MCF 10A (cell line): ENCODE measurements at places on chromosomes 4 and X. TPM values are rescaled to one million over a fixed set of nuclear protein-coding genes. Genes with fewer than 3 reads are reported as not detected.

AKAP14 gene
- total RNA-seq, result not detected in 2 replicates

GRID2 gene
- total RNA-seq, result not detected in 2 replicates

GPR143 gene
- 0.77 and 0.93 TPM in 2 replicates for total RNA-seq

C4orf50 gene
- not detected in 2 replicates for total RNA-seq

GRCh38 chr4:74444891-74445642 lies at the start of gene AREG:
Gene AREG (plus strand): TSS chr4:74445136. CDS start chr4:74445346, 210 bp downstream.
- H3K36me3 ChIP-seq, result peaks cover 55% of the 10 kb centered on the region
- peak; percentile 90 for DNase-seq
- H3K4me3 ChIP-seq, result peak within 1 kb of the TSS; percentile 95
- H3K4me1 ChIP-seq, result peaks cover 21% of the 10 kb centered on the region
- H3K27ac ChIP-seq, result peak within 1 kb of the TSS; percentile 37

- no peaks in the 10 kb centered on the region for H3K27me3 ChIP-seq
- H3K27ac ChIP-seq, result no peak overlapping the region
- no peak for DNase-seq
- peaks cover 20% of the 10 kb centered on the region for H3K36me3 ChIP-seq
- H3K4me3 ChIP-seq, result no peak overlapping the region
Measured at GRCh38 chr4:169098532-169098931, 88.5 kb upstream of the CBR4 start.

GRCh38 chr4:53490965-53491622 lies 100.2 kb downstream of the LNX1 start:
- no peaks in the 10 kb centered on the region for H3K36me3 ChIP-seq
- H3K4me3 ChIP-seq, result no peak overlapping the region
- H3K4me1 ChIP-seq, result no peaks in the 10 kb centered on the region
- peak; percentile 85 for DNase-seq

DNA sequence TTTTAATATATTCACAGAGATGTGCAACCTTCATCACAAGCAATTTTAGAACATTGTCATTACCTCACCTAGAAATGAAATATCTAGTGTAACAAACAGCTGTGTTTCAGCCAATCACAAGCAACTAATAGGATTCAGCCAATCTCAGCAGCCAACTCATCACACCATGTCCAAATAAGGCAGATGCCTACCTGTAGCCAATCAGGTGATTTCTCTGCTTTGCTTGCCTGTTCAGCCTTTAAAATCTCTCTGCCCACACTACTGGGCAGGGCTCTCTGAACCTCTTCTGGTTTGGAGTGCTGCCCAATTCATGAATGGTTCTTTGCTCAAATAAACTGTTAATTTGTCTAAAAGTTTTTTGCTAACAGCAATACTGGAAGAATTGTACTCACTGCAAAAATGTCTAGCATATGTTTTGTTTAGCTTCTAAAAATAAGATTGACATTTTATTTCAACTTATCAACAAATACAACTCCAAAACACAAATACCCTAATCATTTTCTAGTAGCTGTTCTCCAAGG lies 52.4 kb upstream of the IGFBP7 start:
- no peak overlapping the region for H3K4me3 ChIP-seq
- no peaks in the 10 kb centered on the region for H3K27me3 ChIP-seq
- H3K27ac ChIP-seq, result no peak overlapping the region
- H3K36me3 ChIP-seq, result peaks cover 10% of the 10 kb centered on the region
- DNase-seq, result no peak
- H3K4me1 ChIP-seq, result peaks cover 17% of the 10 kb centered on the region

DNA sequence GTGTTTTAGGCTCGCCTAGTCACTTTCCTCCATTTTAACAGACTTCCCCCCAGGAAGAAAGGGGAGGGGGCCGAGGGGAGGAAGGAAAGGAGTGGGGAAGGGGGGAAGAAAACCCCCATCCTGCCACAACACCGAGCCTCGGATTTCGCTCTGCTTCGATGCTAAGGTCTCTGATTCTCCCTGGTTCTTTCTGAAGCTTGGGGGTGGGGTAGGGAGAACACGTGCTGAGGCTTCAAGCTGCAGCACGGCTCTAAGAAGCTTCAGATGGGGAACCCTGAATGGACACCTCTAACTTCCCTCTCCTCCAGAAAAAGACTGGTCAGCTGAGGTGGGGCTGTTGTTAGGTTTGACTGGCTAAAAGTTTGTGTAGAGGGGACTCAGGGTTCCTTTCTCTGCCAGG lies 61.8 kb downstream of the RHOH start:
- no peaks in the 10 kb centered on the region for H3K27me3 ChIP-seq
- peak overlapping the region; percentile 23 for H3K27ac ChIP-seq
- DNase-seq, result no peak
- peaks cover 6% of the 10 kb centered on the region for H3K36me3 ChIP-seq
- H3K4me3 ChIP-seq, result no peak overlapping the region

DNA sequence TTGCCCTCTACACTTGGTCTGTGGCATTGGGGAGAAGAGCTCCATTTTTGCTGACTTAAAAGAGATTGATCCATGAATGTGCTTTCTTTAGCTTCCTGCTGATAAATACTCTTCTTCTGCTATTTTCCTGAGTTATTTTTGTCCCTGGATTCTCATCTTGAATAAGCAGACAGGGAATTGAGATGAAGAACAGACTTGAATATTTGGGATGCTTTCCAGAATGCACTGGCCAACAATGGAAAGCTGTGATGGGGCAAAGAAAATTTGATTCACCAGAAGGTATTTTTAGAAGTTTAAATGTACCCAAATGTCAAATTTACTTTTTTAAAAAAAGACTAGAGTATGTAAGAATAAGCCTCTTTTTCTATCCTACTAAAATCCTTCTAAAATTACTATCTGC lies 309.9 kb upstream of the PPP1R2C start:
- H3K36me3 ChIP-seq, result no peaks in the 10 kb centered on the region
- no peaks in the 10 kb centered on the region for H3K4me1 ChIP-seq
- no peak for DNase-seq
- H3K4me3 ChIP-seq, result no peak overlapping the region
- H3K27ac ChIP-seq, result no peak overlapping the region
- H3K27me3 ChIP-seq, result peaks cover 82% of the 10 kb centered on the region

DNA sequence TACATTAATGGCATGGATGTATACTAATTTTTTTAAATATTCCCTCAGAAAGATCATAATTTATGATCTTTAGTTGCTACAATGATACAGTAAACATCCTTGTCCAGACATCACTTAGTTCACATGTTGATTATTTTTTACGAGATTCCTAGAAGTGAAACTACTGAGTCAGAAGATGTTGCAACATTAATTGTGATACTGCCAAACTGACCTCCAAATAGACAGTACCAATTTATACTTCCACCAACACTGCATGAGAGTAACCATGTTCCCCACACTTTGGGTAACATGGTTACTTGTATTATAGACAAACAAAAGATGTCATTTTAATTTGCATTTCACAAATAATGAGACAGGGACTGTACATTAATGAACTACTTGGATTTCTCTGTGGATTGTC lies 19.6 kb downstream of the RCHY1 start:
- H3K4me1 ChIP-seq, result peaks cover 16% of the 10 kb centered on the region
- peak overlapping the region; percentile 25 for H3K27ac ChIP-seq
- H3K36me3 ChIP-seq, result peaks cover 51% of the 10 kb centered on the region
- no peaks in the 10 kb centered on the region for H3K27me3 ChIP-seq
- peak; percentile 82 for DNase-seq
- no peak overlapping the region for H3K4me3 ChIP-seq

DNA sequence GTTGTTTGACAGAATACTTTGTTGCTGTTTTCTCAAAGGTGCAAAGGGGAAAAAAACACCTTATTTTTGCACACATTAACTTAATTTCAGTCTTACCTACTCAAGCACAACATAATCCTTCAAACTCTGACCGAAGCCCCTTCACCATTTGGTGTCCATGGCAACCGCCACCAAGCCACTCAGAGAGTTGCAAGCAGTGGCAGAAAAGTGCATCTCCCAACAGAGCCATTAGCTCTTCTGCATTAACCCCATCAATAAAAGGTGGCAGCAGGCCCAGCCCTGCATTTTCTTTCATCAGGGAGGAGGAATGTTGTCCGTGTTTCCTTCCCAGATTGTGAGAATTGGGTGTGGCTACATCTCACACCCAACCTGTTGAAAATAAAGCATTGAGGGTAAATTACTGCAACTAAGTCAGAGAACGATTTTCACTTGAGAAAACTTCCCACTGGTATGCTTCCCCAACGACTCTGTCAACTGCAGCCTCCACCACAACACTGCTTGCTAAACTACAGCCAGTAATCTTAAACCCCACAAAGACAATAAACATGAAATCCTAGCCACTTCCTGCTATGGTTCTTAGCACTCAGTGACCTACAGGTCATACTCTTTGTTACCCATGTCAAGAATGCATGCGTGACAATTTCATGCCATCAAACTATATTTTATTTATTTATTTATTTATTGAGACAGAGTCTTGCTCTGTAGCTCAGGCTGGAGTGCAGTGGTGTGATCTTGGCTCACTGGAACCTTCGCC lies 154.0 kb downstream of the GRIA3 start:
- no peaks in the 10 kb centered on the region for H3K4me1 ChIP-seq
- DNase-seq, result no peak
- no peaks in the 10 kb centered on the region for H3K27me3 ChIP-seq
- H3K27ac ChIP-seq, result no peak overlapping the region
- H3K4me3 ChIP-seq, result no peak overlapping the region

- DNase-seq, result no peak
- H3K4me3 ChIP-seq, result no peak overlapping the region
- H3K27ac ChIP-seq, result no peak overlapping the region
- no peaks in the 10 kb centered on the region for H3K36me3 ChIP-seq
- H3K4me1 ChIP-seq, result peaks cover 6% of the 10 kb centered on the region
Measured at GRCh38 chr4:119897260-119897659, 169.4 kb downstream of the MAD2L1 start.

GRCh38 chr4:154399259-154399974 lies 92.2 kb downstream of the DCHS2 start:
- peak; percentile 54 for DNase-seq
- H3K4me1 ChIP-seq, result peaks cover 9% of the 10 kb centered on the region
- no peak overlapping the region for H3K4me3 ChIP-seq
- H3K36me3 ChIP-seq, result no peaks in the 10 kb centered on the region
- no peak overlapping the region for H3K27ac ChIP-seq
- no peaks in the 10 kb centered on the region for H3K27me3 ChIP-seq

- H3K4me3 ChIP-seq, result no peak overlapping the region
- peaks cover 19% of the 10 kb centered on the region for H3K4me1 ChIP-seq
- no peak for DNase-seq
- no peaks in the 10 kb centered on the region for H3K36me3 ChIP-seq
Measured at GRCh38 chr4:186826846-186827533, 103.3 kb upstream of the FAT1 start.
